ENCODE measurements at places on chromosomes 6 and 20. TPM values are rescaled to one million over a fixed set of nuclear protein-coding genes. Genes with fewer than 3 reads are reported as not detected.

DNA sequence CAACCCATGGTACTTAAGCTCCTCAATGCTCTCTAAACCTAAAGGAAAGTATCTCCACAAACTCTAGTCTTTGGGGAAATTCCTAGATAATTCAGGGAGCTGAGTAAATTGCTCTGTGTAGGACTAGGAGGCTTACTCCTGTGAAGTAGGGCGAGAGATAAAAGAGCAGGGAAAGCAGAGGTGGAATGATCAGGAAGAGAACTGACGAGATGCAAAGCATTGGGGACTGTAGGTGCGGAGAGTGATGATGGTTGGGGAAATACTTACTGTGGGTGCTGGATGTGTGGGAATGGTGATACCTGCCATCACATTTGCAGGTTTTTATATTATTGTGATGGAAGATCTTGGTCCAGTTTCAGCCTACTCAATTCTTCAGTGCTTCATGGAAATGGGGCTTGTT lies 1.6 kb upstream of the LATS1 start:
- H3K27me3 ChIP-seq, result no peaks in the 10 kb centered on the region
- H3K27ac ChIP-seq, result no peak overlapping the region

- no peak overlapping the region for H3K27ac ChIP-seq
- no peak overlapping the region for H3K4me3 ChIP-seq
- no peaks in the 10 kb centered on the region for H3K27me3 ChIP-seq
- no peak for DNase-seq
- no peaks in the 10 kb centered on the region for H3K36me3 ChIP-seq
- no peaks in the 10 kb centered on the region for H3K4me1 ChIP-seq
Observed at GRCh38 chr6:5059036-5059896, 25.9 kb upstream of the PPP1R3G start.

DNA sequence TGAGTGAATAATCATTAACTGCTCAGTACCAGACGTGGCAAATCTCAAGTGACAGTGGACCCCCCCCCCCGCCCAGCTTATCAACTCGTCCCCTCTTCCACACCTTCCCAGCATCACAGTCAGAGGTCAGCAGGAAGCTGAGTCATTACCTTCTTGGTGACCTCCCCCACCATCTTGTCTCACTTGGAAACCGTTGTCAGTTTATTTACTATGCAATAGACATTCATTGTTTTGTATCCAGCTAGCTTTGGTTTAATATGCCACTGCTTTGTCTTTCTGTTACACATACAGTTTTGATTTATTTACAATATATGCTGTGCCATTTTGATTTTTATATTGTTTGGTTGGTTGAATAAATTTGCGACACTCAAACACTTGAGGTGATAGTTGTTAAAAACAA lies 158.1 kb downstream of the QKI start:
- no peak overlapping the region for H3K27ac ChIP-seq
- H3K36me3 ChIP-seq, result peaks cover 28% of the 10 kb centered on the region
- H3K27me3 ChIP-seq, result no peaks in the 10 kb centered on the region
- DNase-seq, result no peak

DNA sequence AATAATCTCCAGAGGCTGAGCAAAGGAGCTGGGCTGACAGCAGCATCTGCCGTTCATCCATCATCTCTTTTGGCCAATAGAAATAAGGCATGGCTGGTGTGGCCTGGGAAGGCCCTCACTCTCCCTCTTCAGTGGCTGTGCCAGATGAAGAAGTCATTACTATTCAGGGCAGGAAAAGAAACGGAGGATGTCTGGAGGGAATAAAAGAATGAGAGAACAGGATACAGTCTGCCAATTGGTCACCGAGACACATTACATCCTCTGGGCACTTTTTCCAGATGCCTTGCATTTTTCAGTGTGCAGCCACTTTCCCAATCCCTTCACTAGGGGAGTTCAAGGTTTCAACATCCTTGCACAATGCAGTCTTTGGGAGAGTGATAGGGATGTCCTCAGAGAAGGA lies 32.2 kb upstream of the VGLL2 start:
- no peak overlapping the region for H3K4me3 ChIP-seq
- H3K4me1 ChIP-seq, result no peaks in the 10 kb centered on the region
- no peaks in the 10 kb centered on the region for H3K36me3 ChIP-seq
- no peaks in the 10 kb centered on the region for H3K27me3 ChIP-seq

KIFC1 gene
- total RNA-seq, result 93.9 TPM

- H3K27me3 ChIP-seq, result no peaks in the 10 kb centered on the region
- peaks cover 11% of the 10 kb centered on the region for H3K4me1 ChIP-seq
- no peak for DNase-seq
- no peak overlapping the region for H3K27ac ChIP-seq
- H3K36me3 ChIP-seq, result no peaks in the 10 kb centered on the region
Observed at GRCh38 chr6:91328241-91328640, 741.4 kb upstream of the MAP3K7 start.

CLPSL2 gene
- total RNA-seq, result not detected

- H3K27ac ChIP-seq, result no peak overlapping the region
- no peak for DNase-seq
- no peak overlapping the region for H3K4me3 ChIP-seq
- H3K4me1 ChIP-seq, result no peaks in the 10 kb centered on the region
- H3K36me3 ChIP-seq, result no peaks in the 10 kb centered on the region
Observed at GRCh38 chr20:49874696-49875095, 40.6 kb downstream of the SPATA2 start.

DNA sequence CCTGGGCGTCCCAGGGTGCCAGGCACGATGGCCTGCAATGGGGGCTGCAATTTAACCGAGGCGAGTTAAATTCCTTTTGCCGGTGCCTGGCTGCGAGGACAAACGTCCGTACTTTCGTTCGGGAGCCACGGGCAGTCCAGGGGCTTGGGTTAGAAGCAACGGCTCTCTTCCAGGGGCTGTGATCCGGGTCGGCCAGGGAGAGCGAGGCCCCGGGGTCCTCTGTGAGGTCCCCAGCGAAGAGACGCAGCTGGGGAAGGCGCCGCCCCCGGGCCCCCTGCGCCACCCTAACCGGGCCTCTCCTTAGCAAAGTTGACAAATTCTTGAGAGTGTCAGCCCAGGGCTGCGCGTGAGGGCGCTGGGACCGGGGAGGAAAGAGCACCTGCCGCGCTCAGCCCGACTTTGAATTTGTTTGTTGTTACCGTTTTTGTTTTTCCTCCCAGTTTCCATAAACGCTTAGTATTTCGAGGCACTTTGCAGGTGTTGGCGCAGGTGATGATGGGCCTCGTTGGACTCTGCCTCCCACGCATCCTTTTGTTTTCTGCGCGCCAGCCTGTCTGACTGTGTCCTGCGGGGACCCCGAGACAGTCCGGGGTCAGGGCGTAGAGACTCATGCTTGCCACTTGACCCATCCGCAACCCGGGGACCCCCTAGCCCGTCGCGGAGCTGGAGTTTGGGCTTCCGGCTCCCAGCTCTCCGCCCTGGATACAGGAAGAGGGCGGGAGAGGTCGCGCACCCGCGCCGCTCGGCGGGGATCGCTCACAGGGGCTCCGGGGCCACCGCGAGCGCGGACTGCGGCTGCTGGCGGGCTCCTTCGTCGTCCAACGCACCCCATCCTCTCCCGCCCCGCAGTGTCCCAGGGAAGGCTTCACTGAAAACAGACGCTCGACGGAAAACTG lies 5.8 kb downstream of the OLIG3 start:
- H3K27me3 ChIP-seq, result peaks cover 100% of the 10 kb centered on the region
- H3K4me3 ChIP-seq, result peak overlapping the region; percentile 37
- no peaks in the 10 kb centered on the region for H3K36me3 ChIP-seq
- no peak overlapping the region for H3K27ac ChIP-seq

TRIM15 gene
- not detected for total RNA-seq

GRCh38 chr20:43320536-43320935 lies 130.8 kb upstream of the PTPRT start:
- peak; percentile 13 for DNase-seq
- no peaks in the 10 kb centered on the region for H3K36me3 ChIP-seq
- H3K4me3 ChIP-seq, result no peak overlapping the region
- H3K4me1 ChIP-seq, result no peaks in the 10 kb centered on the region

THBS2 gene
- 0.13 TPM for total RNA-seq

BANF2 gene
- not detected for total RNA-seq

TXLNB gene
- 0.06 TPM for total RNA-seq

All from neural progenitor cell (in vitro differentiated cells).